ENCODE measurements at places on chromosomes 2 and 18. TPM values are rescaled to one million over a fixed set of nuclear protein-coding genes. Genes with fewer than 3 reads are reported as not detected.

TYMS gene
- total RNA-seq = 16.8 TPM

LCT gene
- total RNA-seq = under 0.01 TPM

EPAS1 gene
- 120 TPM for total RNA-seq

ANKRD62 gene
- not detected for total RNA-seq

CCBE1 gene
- total RNA-seq = 60.9 TPM

OST4 gene
- total RNA-seq = 505 TPM

TAF4B gene
- total RNA-seq = 2.6 TPM

- DNase-seq = no peak
- H3K27me3 ChIP-seq = no peaks in the 10 kb centered on the region
- no peaks in the 10 kb centered on the region for H3K4me1 ChIP-seq
Measured at GRCh38 chr2:205994344-205994743, 91.6 kb downstream of the INO80D start.

DNA sequence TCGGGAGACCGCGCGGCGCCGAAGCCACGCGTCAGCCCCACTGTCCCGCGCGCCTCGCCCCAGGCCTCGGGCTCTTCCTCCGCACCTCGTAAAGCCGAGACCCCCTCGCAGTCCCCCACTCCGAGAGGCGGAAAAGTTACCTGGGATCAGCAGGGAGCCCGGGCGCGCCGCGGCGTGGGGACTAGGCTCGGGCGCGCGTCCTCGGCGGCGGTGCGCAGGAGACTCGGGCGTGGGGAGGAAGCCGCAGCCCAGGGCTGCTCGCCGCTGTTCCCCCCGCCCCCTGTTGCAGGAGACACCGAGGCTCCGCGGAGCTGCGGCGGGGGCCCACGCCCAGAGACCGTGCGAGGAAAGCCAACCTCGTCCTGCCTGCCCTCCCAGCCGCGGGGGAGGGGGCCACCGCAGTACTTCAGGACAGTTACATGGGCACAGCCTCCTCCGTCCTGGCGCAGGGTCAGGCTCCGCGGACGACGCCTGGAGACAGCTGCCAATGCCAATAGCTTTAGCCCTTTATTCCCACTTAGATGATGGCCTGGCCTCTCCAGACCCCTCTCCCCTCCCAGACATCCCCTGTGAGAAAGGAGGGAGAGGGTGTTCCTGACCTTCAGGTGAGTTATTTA lies at the start of gene EPB41L3:
EPB41L3 (minus strand) TSS at position 225 of the 617 bp plus-strand sequence. CDS start 54,814 bp downstream, outside the sequence.
- H3K4me1 ChIP-seq = no peaks in the 10 kb centered on the region
- H3K36me3 ChIP-seq = no peaks in the 10 kb centered on the region
- peak; percentile 31 for DNase-seq
- H3K27ac ChIP-seq = no peak within 1 kb of the TSS
- H3K27me3 ChIP-seq = no peaks in the 10 kb centered on the region

DNA sequence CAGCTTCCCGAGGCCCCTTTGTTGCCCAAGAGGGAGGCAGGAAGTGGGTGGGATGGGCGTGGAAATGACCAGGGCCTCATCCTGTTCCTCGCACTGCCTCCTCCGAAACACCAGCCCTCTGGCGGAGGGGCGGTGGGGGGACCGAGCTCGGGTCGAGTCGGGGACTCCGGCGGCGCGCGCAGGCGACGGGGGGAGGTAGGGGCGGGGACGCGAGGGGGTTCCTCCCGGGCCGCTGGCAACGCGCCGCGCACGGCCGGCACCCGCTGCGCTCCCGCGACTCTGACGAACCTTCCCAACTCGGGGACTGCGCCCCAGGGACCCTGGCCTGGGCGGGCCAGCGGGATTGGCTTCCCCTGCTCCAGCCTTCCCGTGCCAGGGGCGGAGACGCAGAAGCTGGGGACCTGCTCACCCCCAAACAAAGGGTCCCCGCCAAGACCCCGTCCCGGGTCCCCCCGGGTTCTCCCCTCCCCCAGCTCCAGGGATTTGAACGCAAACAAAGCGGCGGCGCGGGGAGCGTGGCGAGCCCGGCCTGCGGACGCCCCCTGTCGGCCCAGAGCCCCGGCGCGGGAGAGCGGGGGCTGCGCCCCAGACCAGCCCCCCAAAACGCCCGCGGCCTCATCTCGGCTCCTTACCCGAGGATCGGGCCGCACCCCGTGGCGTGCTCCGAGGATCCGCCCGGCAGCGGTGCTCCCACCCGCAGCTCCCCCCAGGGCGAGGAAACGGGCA lies 1.2 kb downstream of the SEMA4C start:
- peak overlapping the region; percentile 77 for H3K27ac ChIP-seq
- peaks cover 23% of the 10 kb centered on the region for H3K36me3 ChIP-seq
- H3K4me3 ChIP-seq = peak overlapping the region; percentile 63
- peak; percentile 90 for DNase-seq
- H3K27me3 ChIP-seq = peaks cover 2% of the 10 kb centered on the region

DNA sequence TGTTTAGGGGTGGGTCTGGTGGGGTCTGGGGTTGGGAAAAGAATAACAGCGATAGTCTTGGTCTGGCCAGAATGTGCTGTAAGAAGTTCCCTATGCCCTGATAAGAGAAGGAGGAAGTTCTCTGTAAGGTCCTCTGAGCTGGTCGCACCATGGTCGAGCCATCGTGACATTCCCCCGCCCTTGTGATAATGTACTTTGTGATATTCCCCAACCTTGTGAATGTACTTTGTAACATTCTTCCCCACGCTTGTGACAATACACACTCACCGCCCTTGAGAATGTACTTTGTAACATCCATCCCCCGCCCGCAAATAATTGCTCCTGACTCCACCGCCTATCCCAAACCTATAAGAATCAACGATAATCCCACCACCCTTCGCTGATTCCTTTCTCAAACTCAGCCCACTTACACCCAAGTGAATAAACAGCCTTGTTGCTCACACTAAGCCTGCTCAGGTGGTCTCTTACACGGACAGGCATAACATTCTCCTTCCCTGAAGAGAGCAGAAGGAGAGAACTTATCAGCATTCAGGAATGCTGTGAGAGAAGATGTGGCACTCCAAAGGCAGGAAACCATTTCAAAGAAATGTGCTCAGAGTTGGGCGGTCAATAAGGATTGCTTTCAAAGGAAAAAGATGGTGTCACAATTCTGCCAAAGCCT lies 17.8 kb upstream of the DUSP19 start:
- no peaks in the 10 kb centered on the region for H3K27me3 ChIP-seq
- H3K4me3 ChIP-seq = no peak overlapping the region
- no peaks in the 10 kb centered on the region for H3K36me3 ChIP-seq
- H3K4me1 ChIP-seq = no peaks in the 10 kb centered on the region

GRCh38 chr2:10568736-10569432 lies 120.8 kb upstream of the ODC1 start:
- no peaks in the 10 kb centered on the region for H3K4me1 ChIP-seq
- H3K36me3 ChIP-seq = peaks cover 6% of the 10 kb centered on the region
- H3K4me3 ChIP-seq = no peak overlapping the region

- no peak overlapping the region for H3K27ac ChIP-seq
- DNase-seq = peak; percentile 59
- no peak overlapping the region for H3K4me3 ChIP-seq
- no peaks in the 10 kb centered on the region for H3K36me3 ChIP-seq
- no peaks in the 10 kb centered on the region for H3K4me1 ChIP-seq
Measured at GRCh38 chr18:50707855-50708469, 111.9 kb downstream of the MRO start.

GRCh38 chr18:36821681-36822080 lies 7.1 kb downstream of the TPGS2 start:
- no peak for DNase-seq
- no peaks in the 10 kb centered on the region for H3K36me3 ChIP-seq
- H3K27ac ChIP-seq = no peak overlapping the region
- no peaks in the 10 kb centered on the region for H3K27me3 ChIP-seq
- H3K4me3 ChIP-seq = no peak overlapping the region
- no peaks in the 10 kb centered on the region for H3K4me1 ChIP-seq

- H3K36me3 ChIP-seq = no peaks in the 10 kb centered on the region
- H3K4me1 ChIP-seq = peaks cover 3% of the 10 kb centered on the region
- peak; percentile 6 for DNase-seq
- H3K27me3 ChIP-seq = no peaks in the 10 kb centered on the region
Measured at GRCh38 chr2:25105336-25106085, 62.9 kb downstream of the POMC start.

GRCh38 chr18:11500153-11501122 lies 109.0 kb upstream of the SLC35G4 start:
- H3K27ac ChIP-seq = peak overlapping the region; percentile 67
- peak; percentile 97 for DNase-seq
- H3K4me1 ChIP-seq = peaks cover 15% of the 10 kb centered on the region
- no peaks in the 10 kb centered on the region for H3K36me3 ChIP-seq
- no peak overlapping the region for H3K4me3 ChIP-seq

DNA sequence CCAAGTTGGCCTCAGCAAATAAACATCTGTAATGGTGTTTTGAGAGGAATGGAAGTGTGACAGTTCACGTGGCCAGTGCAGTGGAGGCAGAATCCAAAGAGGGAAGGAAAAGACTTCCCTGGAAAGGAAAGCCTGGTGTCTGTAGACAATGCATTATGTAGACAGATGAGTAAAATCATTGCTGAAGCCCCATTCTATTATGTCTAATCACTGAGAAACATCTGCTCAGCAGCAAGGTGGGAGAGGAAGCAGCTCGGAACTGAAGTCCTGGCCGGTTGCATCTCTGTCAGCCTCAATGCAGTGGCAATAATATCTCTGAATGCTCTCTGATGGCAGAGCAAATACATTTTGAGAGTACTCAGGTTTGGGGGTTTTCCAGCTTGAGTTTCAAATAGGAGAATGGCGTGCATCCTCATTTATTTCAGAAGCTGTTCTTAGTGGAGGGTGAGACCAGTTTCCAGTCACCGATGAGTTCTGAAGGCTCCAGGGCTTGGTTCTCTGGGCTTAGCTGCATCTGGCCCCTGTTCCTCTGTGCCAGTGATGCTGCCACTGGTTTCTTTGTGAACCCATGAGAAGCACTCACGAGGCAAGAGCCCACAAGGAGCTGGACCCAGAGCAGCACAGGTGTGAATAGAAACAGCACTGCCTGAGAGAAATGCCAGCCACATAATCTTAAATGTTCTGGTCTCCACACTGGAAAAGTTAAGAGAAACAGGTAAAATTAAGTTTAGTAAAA lies 63.3 kb downstream of the RPIA start:
- no peak overlapping the region for H3K4me3 ChIP-seq
- H3K4me1 ChIP-seq = no peaks in the 10 kb centered on the region
- H3K36me3 ChIP-seq = no peaks in the 10 kb centered on the region
- no peaks in the 10 kb centered on the region for H3K27me3 ChIP-seq

GRCh38 chr2:226002438-226002837 lies 602.9 kb downstream of the NYAP2 start:
- no peaks in the 10 kb centered on the region for H3K27me3 ChIP-seq
- H3K4me1 ChIP-seq = peaks cover 8% of the 10 kb centered on the region
- no peaks in the 10 kb centered on the region for H3K36me3 ChIP-seq
- H3K27ac ChIP-seq = peak overlapping the region; percentile 54
- H3K4me3 ChIP-seq = no peak overlapping the region

- DNase-seq = no peak
- H3K27me3 ChIP-seq = no peaks in the 10 kb centered on the region
- no peaks in the 10 kb centered on the region for H3K36me3 ChIP-seq
- no peak overlapping the region for H3K27ac ChIP-seq
- H3K4me1 ChIP-seq = no peaks in the 10 kb centered on the region
Measured at GRCh38 chr2:210895132-210895531, 338.7 kb downstream of the CPS1 start.

DNA sequence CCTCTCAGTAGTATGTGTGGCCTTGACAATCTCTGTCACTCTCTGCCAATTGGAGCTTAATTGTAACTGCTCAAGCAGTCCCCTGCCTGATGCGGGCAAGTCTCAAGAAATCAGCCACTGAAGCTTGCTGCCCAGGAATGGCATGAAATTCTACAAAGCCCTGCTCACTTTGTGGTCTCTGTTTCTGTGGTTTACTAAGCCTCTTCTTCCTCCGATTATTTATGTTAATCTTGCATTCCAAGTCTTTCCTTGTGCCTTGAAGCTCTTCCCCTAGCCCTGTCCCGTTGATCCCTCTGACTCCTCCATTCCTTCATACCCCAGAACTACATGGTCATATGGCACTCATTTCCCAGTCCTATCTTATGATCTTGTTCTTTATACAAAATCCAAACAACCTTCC lies 489.3 kb upstream of the CHST9 start:
- H3K27ac ChIP-seq = no peak overlapping the region
- H3K27me3 ChIP-seq = no peaks in the 10 kb centered on the region
- H3K36me3 ChIP-seq = no peaks in the 10 kb centered on the region
- no peak overlapping the region for H3K4me3 ChIP-seq
- no peak for DNase-seq

DNA sequence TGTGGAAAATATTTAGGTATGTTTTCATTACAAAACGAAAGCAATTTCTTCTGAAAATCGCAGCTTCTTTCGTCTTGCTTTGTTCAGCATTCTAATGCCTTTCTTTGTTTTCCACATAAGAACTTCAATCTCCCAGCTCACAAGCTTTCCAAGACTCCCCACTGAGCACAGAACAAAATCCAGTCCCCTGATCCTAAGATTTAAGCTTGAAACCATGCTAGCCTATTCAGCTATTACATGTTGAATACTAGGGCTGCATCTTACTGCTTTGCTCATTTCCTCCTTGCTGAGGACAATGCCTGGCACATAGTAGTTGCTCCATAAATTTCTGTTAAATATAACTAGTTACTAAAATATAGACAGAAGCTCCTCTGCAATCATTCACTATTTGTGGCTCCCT lies 160.6 kb downstream of the GALNT3 start:
- no peaks in the 10 kb centered on the region for H3K36me3 ChIP-seq
- H3K4me1 ChIP-seq = no peaks in the 10 kb centered on the region
- no peak overlapping the region for H3K4me3 ChIP-seq
- DNase-seq = no peak
- no peaks in the 10 kb centered on the region for H3K27me3 ChIP-seq
- no peak overlapping the region for H3K27ac ChIP-seq

DNA sequence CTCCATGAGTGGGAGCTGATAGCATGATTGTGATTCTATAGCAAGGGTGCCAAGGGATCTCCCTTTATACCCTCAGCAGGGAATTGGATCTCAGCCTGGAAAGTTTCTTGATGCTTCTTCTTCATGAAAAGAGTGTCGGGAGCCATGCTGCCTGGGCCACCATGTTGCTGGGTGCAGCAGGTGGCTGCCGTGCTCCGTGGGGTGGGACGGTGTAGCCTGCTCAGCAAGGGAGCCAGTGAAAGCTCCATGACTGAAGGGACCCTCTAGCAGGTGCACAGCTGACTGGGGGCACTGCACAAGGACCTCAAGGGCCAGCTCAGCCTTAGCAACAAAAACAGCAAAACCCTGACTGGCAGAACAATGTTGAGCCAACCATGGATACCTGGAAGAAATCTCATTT lies 368.9 kb upstream of the HS6ST1 start:
- no peaks in the 10 kb centered on the region for H3K27me3 ChIP-seq
- no peak overlapping the region for H3K27ac ChIP-seq
- no peak for DNase-seq
- no peaks in the 10 kb centered on the region for H3K4me1 ChIP-seq
- H3K36me3 ChIP-seq = no peaks in the 10 kb centered on the region
- H3K4me3 ChIP-seq = no peak overlapping the region

Data from fibroblast of lung (primary cell).